ENCODE measurements at places on chromosomes 5 and 9.

GRCh38 chr9:134204041-134204440 is 39.7 kb upstream of the RNU6ATAC start:
- no peak for DNase-seq

DNA sequence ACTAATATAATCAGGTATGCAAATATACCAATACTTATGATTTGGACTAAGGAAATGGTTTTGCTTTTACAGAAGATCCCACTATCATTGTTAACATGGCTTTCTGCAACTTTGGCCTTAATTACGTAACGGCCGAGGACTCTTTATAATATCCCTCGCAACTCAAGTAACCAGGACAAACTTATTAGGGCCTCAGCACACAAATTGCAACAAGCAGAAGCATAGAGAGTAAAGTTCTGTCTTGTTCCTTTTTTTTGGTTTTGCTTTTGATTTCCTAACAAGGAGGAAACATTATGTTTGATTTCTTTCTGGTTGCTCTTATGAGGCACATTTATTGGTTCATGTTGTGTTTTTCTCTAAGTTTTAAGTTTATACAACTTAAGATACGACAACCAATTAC is 60.4 kb downstream of the RORB start:
- DNase-seq = no peak

- DNase-seq = no peak
These were observed 113.6 kb downstream of the DPYSL3 start for GRCh38 chr5:147396070-147396823.

- no peak for DNase-seq
These were observed 71.7 kb downstream of the GRIA1 start for GRCh38 chr5:153562189-153562588.

- no peak for DNase-seq
These were observed 674.9 kb downstream of the PRR16 start for GRCh38 chr5:121138952-121139351.

DNA sequence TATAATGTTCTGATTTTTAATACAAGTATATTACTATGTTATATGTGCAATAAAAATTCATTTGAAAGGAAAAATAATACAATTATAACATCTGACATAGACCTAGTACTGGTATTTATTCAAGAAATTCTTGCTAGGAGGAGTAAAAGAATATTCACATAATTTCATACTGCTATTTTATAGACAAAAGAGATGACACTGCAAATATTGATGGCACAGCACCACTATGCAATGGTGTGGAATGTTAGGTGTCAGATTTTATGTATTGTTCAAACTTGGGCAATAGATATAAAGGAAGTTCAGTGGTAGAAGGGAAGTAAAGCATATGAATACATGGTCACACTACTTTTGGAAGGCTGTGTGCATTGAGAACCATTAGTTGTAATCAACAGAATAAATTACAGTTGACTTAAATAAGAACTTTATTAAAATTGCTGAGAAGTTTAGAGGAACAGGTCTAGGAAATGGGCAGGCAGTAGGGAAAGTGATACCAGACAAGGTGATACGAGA is 143.9 kb downstream of the OR2K2 start:
- DNase-seq = no peak

Measured in stimulated activated CD8-positive, alpha-beta memory T cell treated with anti-CD3 and anti-CD28 coated beads, Interleukin-15, amount 100 ng/mL, for 48 hours (primary cell).